D341Med (cell line): ENCODE measurements at places on chromosomes 2 and 18.

GRCh38 chr2:197201874-197202273 is 108.7 kb downstream of the ANKRD44 start:
- DNase-seq, result no peak

DNA sequence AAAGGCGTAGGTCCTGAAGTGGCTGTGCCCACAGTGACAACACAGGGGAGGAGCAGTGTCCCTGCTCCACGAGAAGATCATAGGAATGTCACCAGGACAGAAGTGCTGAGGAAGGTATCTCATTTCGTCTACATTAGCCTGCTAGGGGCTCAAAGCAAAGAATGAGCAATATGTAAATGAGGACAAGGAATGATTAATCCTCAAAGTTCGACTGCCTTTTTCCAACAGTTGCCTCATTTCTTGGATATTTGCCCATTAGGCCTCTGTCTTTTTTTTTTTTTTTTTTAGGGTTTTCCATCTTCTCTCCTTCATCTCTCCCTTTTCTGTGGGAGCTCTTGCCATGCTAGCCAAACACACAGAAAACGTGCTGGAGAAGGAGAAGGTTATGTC is 105.2 kb upstream of the ARHGAP28 start:
- no peak for DNase-seq

DNA sequence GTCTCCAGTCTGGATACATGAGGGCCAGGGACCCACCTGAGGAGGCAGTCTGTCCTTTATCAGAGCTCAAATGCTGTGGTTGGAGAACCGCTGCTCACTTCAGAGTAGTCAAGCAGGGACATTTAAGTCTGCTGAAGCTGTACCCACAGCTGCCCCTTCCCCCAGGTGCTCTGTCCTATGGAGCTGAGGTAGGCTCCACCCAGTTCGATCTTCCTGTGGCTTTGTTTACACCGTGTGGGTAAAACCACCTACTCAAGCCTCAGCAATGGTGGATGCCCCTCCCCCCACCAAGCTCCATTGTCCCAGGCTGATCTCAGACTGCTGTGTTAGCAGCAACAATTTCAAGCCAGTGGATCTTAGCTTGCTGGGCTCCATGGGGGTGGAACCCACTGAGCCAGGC is 731.4 kb upstream of the HS6ST1 start:
- DNase-seq, result no peak

DNA sequence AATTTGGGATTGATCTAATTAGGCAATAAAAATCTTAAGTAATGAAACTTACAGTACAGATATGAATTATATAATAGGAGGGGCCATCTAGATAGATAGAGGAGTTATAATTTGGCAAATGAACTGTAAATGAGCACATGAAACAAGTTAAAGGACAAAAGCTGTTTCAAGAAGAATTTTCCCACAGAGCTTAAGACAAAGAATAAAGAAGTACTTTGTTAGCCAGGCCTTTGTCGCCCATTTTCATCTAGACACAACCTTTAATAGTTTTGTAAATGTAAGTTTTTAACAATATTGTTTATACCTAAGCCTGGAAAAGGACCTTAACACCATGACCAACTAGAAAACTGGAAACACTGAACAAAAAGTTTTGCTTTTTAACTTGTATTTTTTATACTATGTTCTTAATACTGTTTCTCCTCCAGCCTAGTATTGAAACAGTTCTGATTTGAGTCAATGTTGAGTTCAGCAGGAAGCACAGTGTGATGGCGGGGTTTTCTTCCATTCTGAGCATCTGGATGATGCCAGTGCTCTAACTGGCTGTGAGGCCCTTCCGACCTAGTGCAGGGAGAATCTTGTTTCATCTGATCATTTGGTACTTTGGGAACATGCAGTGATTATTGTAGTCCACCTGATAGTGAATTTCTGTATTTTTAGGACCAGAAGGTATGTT is 37.6 kb downstream of the FARP2 start:
- DNase-seq, result no peak

DNA sequence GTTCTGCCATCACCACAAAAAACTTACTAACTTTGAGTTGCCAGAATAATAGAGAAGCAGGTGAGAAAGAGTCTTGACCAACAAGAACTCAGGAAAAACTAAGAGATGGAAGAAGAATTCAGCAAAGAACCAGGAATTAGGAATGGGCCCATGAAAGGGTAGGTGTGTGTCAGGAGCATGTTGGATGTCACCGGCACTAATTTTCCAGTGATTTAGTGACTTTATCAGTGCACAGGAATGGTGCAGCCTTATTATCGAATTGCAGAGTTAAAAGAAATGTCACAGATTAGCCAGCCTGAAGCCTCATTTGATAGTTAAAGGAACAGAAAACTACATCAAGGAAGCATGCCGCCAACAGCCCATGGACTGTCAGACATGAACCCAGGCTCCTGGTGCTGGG is 9.0 kb upstream of the BOD1L2 start:
- DNase-seq, result no peak

DNA sequence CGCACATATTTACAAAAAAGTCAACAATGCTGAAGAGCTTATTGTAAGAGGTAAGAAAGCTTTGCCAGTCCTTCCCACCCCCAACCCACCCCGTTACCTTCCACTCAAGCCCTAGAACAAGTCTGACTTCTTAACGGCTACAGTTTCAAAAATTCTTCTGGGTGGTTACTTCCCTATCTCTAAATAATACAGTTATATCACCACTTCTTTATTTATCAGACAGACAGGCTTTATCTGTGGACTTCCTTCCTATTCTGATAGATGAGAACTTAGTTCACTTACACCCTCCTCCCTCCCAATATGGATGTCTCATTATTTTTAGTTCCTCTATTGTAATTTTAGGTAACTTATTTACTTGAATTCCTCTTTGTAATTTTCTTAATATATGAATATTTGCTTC is 26.7 kb upstream of the ACTR3 start:
- DNase-seq, result no peak

GRCh38 chr2:218149098-218149497 is 17.7 kb downstream of the CXCR1 start:
- DNase-seq, result no peak
